ENCODE measurements at places on chromosomes 13 and 19.

- DNase-seq: no peak
Measured at GRCh38 chr19:726993-727956, 18.5 kb downstream of the PALM start.

GRCh38 chr19:2811221-2811722 is 8.4 kb upstream of the ZNF554 start:
- no peak for DNase-seq

GRCh38 chr13:99419591-99420243 is 81.6 kb upstream of the TM9SF2 start:
- DNase-seq: no peak

GRCh38 chr13:70894258-70894657 is 786.0 kb upstream of the KLHL1 start:
- DNase-seq: no peak

DNA sequence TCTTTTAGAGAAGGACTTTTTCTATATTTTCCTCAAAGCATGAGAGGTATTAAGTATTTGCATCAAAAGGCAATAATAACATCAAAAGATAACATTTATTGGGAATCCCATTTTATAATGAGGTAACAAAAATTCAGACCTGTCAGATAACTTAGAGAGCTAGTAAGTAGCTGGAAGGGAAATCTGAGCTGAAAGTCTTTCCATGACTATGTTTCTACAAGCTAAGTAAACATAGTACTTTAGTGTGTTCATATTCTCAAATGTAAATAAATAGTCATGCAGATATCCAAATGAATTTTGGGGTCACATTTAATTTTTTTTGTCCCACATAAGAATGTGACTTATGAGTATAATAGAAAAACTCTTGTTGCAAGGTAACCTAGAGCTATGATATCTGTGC is 87.3 kb upstream of the FBXL3 start:
- no peak for DNase-seq

DNA sequence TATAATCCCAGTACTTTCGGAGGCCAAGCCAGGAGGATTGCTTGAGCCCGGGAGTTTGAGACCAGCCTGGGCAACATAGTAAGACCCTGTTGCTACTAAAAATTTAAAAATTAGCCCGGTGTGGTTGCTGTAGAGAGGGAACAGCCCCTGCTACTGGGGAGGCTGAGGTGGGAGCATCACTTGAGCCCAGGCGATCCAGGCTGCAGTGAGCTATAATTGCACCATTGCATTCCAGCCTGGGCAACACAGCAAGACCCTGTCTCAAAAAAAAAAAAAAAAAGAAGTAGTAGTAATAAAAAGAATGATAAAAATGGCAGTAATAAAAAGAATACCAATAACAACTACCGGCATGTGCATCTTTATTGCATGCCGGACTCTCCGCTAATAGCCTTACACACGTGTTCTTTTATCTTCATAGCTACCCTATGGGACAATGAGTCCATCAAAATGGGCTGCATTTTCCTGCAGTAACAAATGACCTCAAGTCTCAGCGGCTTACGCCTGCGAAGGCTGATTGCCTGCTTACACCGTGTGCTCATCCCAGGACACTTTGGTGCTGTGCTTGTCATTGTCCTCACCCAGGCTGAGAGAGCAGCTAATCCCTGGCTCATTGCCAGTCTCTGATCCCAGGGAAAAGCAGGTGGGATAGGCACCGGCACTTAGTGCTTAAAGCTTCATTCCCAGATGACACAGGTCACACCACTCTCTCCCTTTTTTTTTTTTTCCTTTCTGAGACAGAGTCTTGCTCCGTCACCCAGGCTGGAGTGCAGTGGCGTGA is 14.4 kb upstream of the SYCN start:
- DNase-seq: no peak

GRCh38 chr13:65479692-65480091 is 1750.4 kb downstream of the PCDH9 start:
- no peak for DNase-seq

- no peak for DNase-seq
Measured at GRCh38 chr13:39787086-39787487, 131.6 kb downstream of the COG6 start.

GRCh38 chr13:34246511-34246910 is 428.6 kb downstream of the RFC3 start:
- DNase-seq: no peak

DNA sequence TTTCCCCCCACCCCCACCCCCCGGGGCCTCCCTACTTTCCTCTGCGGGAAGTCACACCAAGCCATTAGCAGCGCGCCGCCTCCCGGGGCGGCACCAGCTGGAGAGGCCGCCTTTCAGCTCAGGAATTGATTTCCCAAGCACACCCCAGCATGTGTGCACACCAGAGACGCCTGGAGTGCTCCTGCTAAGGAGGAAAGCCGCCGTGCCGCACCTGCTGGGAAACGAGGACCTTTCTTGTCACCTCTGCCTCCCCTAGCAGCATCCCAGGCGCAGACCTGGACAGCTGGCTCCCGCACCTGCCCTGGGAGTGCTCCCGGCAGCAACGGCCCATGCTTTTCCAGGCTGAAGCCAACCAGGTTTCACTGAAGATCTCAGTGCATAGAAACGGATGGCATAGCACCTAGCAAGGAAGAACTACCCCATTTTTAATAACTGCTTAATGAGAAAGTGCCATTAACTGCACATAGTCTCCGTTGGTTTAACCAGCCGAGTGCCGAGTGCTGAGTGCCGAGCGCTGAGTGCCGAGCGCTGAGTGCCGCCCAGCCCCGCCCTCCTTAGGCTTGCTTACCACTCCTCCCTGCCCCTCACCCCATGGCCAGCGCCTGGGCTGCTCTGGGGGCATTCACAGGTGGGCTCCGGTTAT is 165.0 kb downstream of the USP12 start:
- no peak for DNase-seq

GRCh38 chr13:111325146-111325890 is 4.9 kb downstream of the TEX29 start:
- no peak for DNase-seq

DNA sequence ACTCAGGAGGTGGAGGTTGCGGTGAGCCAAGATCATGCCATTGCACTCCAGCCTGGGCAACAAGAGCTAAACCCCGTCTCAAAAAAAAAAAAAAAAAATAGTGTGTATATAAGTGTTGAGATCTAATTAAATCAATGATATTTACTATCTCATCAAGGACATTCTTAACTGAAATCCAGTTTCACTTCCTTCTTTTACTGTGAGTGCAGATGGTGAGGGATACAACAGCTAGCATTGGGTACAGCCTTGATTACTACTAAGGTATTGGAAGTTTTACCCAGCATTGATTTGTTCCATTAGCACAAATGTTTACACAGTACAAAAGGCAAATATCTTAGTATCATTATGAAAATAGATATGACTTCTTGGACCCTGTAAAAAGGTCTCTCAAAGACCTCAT is 546.6 kb downstream of the KCTD12 start:
- DNase-seq: no peak

- peak; percentile 97 for DNase-seq
Measured at GRCh38 chr19:55216461-55217198, 7.3 kb upstream of the PTPRH start.

DNA sequence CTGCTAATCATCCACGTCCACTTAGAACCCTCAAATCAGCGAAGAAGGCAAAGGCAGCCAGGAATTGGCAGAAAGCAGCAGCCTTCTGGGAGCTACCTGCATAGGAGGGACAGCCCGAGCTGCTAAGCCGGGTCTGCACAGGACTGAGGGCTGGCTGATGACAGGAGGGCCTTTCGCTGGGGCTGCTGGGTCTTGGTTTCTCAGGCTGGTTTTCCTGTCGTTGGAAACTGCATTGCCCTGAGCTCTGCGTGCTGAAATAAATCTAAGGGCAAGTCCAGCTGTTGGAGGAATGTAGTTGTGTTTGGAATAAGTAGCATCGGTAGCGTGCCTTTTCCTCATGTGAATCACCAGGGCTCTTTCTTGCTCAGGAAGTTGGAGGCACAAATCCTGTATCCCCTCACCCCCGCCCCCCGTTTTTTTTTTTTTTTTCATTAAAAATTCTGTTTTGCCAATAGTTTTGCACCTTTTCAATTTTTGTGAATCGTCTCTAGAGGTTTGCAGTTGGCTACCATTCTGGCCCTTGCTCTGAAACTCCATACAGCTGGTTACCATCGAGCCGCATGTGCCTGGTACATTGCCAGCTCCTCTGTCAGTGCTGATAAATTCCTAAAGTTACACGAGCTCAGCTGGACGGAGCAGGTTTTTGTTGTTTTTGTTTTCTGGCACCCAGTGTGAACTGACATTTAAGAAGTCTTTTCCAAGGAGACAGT is 193.9 kb upstream of the RNF113B start:
- peak; percentile 71 for DNase-seq

- DNase-seq: no peak
Measured at GRCh38 chr13:36212789-36213188, 1.6 kb downstream of the SOHLH2 start.

DNA sequence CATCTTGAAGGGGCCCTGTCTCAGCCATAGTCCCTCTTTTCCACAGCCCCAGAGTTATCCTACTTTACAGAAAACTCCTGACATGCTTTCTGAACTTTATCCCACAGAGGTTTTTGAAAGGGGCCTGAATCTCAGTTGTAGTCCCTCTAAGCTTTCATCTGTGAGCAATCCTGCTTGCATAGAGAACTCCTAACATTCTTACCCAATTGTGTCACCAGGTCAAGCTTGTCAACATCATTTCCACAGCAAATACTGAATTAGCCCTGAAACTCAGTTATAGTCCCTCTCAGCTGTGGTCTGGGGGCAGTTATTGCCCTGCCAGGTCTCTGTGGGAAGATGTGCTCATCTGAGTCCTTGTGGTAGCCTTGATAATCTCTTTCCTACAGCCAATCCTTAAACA is 2190.3 kb upstream of the PCDH20 start:
- no peak for DNase-seq

All from fibroblast of skin of left biceps (primary cell).